NCI-H1436 treated with DMSO at 0.1 percent for 48 hours (cell line): ENCODE measurements at places on chromosomes 1 and 21.

- no peak for DNase-seq
Observed at GRCh38 chr1:188423073-188423472, 1594.3 kb downstream of the PLA2G4A start.

DNA sequence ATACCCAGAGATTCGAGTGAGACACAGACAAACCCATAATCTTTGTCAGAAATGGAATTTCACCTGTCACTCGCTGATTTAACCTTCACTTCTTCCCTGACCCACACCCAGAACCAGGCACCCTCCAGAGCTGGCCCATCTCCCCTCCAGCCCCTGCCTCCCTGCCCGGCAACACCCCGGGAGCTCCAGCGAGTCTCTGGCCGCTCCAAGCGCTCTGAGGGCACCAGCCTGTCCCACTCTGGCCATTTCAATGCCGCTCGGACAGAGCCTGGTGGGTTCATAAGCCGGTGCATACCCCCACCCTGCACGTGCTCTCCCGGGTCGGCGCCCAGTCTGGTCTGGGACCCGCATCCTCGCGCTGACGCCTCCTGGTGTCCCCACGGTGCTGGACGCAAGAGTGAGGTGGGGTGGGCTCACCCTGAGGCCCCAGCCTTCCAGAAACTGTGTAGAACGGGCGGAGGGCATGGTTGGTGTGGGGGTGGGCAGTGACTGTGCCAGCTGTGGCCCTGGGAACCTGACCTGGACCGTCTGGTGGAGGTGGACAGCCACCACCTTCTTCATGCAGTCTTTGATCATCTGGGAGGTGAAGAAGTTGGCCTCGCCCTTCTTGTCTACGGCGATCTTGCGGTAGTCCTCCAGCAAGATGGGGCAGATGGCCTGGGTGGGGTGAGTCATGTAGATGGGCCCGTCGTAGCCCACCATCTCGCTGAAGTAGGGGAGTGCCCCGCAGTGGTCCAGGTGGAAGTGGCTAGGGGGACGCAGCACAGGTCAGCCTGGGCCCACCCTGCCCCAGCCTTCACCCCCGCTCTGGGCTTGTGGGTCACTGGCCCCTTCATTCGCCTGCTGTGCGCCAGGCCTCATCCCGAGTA, 5.4 kb downstream of the INTS11 start:
- no peak for DNase-seq

DNA sequence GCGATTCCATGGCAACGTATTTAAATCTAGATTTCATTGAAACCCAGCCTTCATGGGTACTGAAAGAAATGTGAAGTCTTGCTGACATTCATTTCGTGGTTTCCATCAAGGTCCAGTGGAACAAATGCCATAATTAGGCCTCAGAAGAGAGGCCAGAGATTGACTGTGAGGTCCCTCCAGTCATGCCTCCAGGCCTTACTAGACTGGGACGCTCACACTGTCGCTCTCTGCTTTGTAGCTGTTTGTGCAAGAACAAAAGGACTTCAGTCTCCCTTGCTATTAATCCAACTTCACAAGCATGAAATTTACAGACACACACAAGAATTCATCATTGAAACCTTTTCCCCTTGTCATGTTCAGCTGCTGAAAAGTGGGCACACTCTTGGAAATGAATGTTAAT, 180.4 kb upstream of the FOXD3 start:
- no peak for DNase-seq

GRCh38 chr1:107439567-107439966, 298.7 kb downstream of the NTNG1 start:
- no peak for DNase-seq

GRCh38 chr21:35197191-35197590, 148.1 kb upstream of the RUNX1 start:
- no peak for DNase-seq

- no peak for DNase-seq
Observed at GRCh38 chr1:2300004-2300771, 72.1 kb downstream of the SKI start.

- DNase-seq = no peak
Observed at GRCh38 chr1:226741009-226741408, 1.9 kb upstream of the ITPKB start.

DNA sequence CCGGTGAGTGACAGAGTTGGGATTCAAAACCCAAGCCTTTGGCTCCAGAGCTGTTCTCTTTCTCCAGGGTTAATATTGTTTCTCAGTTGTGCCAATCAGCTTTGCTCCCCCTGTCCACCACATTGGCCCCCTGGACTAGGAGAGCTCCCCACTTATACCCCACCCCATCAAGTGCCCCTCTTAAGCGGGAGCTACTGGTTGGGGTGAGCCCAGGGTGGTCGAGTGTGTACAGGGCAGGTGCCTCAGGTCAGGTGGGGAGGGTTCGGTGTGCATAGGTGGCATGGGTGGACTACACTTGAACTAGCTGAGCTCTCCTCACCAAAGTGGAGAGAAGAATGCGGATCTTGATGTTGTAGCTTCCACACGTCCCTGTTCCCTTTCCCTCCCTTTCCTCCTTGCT, 14.2 kb downstream of the KCNA2 start:
- DNase-seq = no peak

GRCh38 chr1:224698015-224698451, 81.9 kb downstream of the CNIH3 start:
- DNase-seq = no peak

GRCh38 chr1:240091614-240092300, at the start of gene FMN2:
Gene FMN2 (plus strand): TSS chr1:240091883. CDS start chr1:240092110, 227 bp downstream.
- DNase-seq = peak; percentile 74

- no peak for DNase-seq
Observed at GRCh38 chr1:116833718-116834117, 76.0 kb upstream of the PTGFRN start.

DNA sequence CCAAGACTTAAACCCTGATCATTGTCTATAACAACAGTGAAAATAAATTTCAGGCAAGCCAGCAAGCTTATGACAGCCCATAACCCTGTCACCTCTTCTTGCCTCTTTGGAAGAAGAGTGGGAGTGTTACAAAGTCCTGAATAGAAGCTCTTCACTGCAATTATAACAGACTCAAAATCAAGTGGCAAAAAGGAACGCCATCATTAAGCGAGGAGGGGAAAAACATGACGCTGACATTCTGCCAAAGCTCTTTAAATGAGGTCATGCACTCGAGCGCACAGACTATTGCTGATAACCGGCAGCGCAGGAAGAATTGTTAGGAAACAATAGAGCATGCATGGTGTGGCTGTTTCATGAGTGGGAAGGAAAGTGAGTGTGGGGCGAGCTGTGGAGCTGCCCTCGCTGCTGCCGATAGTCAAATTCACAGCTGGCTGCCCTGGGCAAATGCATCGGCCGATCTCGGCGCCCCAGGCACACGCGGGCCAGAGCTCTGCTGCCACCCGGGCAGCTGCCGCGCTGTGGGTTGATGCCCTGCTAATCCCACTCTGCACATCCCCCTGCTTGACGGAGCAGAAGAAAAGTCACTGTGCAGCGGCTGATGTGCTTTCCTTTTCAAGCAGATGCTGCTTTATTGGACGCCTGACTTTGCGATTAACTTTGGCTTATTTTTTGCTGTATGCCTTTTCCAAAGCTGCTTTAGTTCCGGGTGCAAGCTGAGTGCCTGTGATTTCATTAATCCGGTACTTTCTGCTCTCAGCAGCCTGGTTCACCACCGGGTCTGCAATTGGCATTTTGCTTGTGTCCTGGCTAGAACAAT, 102.4 kb upstream of the ST6GALNAC5 start:
- DNase-seq = no peak

GRCh38 chr1:244760471-244760870, 75.0 kb upstream of the COX20 start:
- DNase-seq = no peak

DNA sequence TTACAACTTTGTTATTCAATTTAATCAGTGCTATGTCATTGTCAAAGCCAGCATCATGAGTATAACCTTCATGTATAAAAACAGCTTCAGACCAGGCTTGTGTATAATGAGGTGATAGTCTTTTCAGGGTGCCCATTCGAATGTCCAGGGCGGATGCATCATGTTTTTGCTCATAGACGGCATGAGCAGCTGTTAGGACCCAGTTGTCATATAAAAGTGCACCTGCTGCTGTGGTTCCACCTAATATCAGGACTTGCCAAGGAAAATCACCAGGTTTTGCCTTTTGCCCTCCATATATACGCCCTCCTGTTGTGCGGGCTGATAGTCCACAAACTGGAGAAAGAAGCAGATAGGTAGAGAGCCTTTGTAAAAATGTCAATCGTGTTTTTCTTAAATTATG, 14.9 kb downstream of the TARDBP start:
- no peak for DNase-seq

- DNase-seq = peak; percentile 23
Observed at GRCh38 chr1:10494754-10495474, 20.2 kb downstream of the PEX14 start.

DNA sequence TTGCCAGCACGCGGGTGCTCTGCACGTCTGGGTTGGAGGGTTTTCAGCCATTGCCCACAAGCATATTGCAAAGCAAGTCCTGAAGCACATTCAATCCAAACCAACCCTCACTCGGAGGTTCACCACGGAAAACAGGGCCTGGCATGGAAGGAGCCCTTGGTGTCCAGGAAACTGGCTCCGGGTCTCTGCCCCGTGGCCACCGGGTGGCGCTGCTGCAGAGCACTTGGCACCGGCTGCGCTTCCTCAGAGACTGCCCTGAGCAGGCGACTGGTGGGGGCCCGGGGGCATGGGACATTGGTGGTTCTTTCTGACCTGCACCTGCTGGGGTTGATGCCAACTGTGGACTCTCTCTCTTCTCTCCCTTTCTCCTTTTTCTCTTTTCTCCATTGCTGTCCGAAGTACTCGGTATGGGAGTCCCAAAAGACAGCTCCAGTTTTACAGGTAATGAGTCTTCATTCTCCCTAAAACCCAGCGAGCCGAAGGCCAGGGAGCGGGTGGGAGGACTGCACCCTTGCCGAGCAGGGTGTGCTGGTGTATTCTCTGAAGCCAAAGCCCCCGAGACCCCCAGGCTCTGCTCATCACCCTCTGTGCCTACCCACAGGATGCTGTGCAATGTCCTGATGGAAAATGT, 4.1 kb upstream of the KCNAB2 start:
- no peak for DNase-seq

GRCh38 chr1:30250338-30250983, 472.9 kb downstream of the MATN1 start:
- no peak for DNase-seq

- no peak for DNase-seq
Observed at GRCh38 chr21:21612466-21612865, 614.3 kb downstream of the NCAM2 start.

DNA sequence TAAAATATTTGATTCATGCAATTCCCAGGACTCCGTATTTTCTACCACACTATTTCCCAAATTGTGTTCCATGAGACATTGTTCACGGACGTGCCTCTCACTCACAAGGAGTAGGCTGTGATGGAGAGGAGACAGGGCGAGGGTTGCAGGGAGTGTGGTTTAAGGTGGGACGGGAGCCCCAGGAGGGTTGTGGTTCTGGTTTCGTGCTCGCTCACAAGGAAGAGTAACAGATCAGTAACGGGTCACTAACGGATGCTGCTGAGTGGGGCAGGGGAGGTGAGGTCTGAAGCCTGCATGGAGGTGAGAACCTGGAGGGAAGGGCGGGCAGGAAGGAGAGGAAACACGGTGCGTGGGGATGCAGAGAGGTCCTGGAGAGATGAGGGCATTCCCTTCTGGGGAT, 28.8 kb downstream of the TFF3 start:
- no peak for DNase-seq
